ENCODE measurements at places on chromosomes 5 and 9.

DNA sequence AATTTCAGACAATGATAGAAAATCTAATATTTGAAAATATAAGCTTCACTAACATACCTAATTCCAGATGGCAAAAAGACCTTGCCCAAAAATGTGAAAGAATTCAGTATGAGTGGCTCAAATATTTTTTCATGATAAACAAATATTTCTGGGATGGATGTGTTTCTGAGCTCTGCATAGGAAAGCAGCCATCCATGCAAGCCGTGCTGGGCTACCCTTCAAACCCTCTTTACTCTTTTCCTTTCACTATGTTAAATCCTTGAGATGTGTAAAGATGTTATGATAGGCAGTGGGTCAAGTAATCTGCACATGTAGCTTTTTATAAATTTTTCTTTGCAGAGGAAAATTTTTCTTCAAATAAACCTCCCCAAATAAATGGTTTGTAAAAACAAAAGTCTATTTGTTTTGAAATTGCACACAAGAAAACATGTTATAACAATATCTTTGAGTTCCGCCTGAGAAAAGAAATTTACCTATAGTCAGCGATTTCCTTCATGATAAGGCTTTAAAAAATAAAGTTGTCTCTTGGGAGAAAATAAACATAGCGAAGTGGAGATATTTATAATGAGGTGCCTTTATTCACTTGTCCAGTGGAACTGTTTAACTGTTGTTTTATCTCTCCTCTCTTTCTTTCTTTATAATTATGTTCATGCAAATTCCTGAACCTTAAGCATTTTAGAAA, 154.3 kb upstream of the PITX1 start:
- no peak for DNase-seq

DNA sequence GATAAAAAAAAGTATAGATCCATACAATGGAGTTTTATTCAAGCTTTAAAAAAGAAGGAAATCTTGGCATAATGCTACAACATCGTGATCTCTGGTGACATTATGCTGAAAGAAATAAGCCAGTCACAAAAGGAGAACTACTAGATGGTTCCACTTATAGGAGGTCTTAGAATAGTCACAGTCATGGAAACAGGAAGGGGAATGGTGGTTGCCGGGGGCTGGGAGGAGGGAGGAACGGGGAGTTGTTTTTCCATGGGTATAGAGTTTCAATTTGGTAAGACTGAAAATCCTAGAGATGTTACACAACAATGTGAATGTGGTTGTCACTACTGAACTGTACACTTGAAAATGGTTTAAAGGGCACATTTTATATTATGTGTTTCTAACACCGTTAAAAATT, 94.5 kb downstream of the CFAP90 start:
- DNase-seq = no peak

- DNase-seq = no peak
Observed at GRCh38 chr5:131848662-131849061, 51.8 kb upstream of the FNIP1 start.

- no peak for DNase-seq
Observed at GRCh38 chr5:132250547-132250946, 6.9 kb upstream of the PDLIM4 start.

DNA sequence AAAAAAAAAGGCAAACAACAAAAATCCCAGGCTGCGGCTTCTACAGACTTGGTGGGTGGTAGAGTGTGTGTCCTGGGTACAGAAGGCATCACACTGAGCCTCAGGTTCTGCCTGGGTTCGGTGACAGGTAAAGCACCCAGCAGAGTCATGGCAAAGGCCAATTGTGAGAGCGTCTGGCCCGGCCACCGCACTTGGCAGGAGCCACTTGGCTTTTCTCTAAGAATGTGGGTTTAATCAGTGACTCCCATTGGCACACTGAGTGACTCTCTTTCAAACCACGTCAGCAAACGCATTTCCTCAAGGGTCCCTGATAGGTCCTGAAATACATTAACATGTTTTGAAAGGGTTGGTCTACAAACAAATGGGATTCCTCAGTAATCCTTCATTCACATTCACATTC, 17.0 kb downstream of the COL23A1 start:
- no peak for DNase-seq

- no peak for DNase-seq
Observed at GRCh38 chr5:173753307-173754168, 134.6 kb upstream of the CPEB4 start.

DNA sequence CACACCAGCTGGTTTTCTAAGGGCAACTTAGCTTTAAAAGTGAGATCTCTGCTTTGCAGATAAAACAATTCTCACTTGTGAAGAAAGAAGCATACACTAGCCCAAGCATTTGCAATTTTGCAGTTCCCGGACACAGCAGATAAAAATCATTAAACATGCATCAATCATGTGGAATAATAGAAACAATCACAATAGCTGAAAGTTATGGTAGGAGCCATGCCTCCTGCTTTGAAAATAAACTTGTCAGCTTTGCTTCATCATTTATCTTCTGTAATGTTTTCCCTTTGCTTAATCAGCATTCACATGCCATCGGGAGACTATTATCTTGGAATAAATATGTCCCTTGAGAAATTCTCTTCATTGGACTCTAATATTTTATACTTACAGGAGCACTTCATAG, 60.3 kb upstream of the DAB2 start:
- DNase-seq = no peak

GRCh38 chr5:54820346-54821134, 164.9 kb downstream of the ESM1 start:
- DNase-seq = no peak

DNA sequence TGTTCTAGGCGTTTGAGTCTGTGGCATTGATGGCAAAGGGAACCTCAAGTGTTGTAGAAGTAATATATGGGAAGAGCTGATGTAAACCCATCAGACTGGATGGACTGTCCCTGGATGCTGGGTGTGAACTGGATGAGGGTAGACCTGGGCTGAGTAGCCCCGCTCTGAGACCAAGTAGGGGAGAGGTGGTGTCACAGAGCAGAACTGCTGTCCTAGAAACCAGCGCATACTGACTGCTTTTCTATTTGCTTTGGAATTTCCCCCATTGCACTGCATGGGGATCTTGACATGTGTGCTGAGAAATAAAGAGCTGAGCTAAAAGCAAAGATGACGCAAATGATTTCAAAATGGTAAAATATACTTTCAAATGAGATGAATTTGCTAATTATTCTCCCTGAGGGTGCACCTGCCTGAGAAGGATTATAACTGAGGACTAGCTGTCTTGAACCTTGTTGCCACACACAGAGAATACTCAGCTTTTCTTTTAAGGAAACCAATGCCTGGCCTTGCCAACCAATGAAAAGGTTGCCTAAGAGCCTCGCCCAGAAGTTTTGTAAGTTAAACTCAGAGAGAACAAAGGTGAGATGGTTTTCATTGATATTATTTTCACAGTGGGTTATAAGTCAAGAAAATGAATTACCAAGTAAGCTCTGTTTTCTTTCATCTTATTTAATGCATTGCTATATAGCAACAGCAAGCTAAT, 44.8 kb downstream of the NIM1K start:
- no peak for DNase-seq

DNA sequence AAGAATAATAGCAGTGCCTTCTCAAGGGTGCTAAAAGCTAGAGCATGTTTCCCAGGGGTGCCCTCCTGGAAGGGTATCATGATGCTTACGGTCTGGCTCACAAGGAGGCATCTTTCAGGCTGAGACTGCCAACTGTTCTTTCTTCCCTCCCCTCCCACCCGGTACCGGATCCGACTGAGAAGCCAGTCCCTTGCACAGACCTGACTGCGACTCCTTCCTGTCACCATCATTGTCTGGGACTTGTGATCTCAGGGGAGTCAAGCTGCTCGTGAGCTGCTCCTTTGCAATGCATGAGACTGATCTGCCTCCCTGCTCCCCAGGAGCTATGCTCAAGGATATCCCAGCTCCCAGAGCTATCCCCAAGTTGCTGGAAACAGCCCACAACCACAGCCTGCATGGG, 170.8 kb downstream of the GADD45G start:
- DNase-seq = no peak

GRCh38 chr5:116585227-116585626, 10.6 kb upstream of the SEMA6A start:
- DNase-seq = no peak

- no peak for DNase-seq
Observed at GRCh38 chr5:176670449-176670848, 23.2 kb downstream of the TSPAN17 start.

DNA sequence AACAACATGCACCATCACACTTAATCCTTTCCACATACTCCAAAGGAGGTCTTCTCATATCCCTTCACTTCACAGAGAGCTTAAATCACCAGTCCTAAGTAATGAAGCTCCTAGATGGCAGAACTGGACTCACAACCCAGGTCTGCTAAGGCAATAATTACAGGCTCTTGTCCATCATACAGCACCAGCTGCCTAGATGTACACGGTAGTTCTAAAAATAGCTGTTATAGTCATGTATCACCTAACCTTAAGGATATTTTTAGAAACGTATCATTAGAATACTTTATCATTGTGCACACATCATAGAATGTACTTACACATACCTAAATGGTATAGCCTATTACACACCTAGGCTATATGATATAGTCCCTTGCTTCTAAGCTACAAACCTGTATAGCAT, 644.6 kb upstream of the RGMB start:
- no peak for DNase-seq

DNA sequence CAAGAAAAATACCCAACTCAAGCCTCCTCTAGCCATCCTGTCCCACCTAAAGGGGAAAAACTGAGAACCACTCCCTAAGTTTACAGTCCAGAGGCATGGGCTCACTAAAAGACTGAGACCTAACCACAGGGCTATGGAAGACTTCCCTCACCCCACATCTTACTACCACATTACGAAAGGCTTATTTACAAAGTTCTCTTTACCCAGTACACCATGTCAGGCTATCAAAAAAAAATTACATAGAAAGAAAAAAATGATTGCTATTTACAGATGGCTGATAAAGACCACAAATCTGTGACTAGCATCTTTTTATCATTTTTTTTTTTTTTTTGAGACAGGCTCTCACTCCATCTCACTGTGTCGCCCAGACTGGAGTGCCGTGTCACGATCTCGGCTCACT, 69.7 kb upstream of the TNPO1 start:
- no peak for DNase-seq

DNA sequence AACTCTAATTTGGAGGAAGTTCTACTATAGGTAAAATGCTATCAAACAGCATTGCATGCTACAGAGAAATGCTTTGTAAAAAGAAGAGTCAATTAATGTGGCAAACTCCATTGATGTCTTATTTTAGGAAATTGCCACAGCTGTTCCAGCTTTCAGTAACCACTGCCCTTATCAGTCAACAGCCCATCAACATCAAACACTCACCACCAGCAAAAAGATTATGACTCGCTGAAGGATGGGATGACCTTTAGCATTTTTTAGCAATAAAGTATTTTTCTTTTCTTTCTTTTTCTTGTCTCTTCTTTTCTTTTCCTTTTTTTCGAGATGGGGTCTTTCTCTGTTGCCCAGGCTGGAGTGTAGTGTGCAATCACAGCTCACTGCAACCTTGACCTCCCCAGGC, 26.0 kb downstream of the CRHBP start:
- no peak for DNase-seq

GRCh38 chr9:87158765-87159164, 211.5 kb upstream of the GAS1 start:
- DNase-seq = no peak

DNA sequence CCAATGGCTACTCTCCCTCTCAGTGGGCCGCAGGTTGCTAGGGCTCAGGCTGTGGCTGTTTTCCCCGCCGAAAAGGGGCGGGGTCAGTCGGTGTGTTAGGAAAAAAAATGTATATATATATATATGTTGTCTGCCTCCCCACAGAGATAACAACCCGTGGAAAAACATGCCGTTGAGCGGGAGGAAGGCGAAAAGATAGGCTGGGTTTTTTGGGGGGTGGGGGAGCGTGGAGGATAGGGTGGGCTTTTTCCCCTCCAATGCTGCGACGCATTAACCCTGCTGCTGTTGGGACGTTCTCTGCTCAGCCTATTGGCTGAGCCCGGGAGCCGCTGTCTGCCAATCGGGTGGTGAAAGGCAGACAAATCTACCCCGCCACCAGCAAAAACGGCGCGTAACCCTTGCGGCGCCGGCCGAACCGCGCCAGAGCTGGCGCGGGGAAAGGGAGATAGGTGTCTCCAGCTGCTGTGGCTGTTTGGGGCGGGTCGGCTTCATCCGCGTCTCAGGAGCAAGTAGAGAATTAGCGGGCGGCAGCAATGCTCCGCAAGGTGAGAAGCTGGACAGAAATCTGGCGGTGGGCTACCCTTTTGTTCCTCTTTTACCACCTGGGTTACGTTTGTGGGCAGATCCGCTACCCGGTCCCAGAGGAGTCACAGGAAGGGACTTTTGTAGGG, at the start of gene PCDHGC4:
PCDHGC4 (plus strand) TSS at position 390 of the 671 bp plus-strand sequence; CDS start at position 534, 144 bp downstream.
- DNase-seq = no peak

GRCh38 chr5:146426853-146427618, 20.1 kb upstream of the TCERG1 start:
- DNase-seq = peak; percentile 55

GRCh38 chr5:94362857-94363256, 255.5 kb downstream of the KIAA0825 start:
- no peak for DNase-seq

DNA sequence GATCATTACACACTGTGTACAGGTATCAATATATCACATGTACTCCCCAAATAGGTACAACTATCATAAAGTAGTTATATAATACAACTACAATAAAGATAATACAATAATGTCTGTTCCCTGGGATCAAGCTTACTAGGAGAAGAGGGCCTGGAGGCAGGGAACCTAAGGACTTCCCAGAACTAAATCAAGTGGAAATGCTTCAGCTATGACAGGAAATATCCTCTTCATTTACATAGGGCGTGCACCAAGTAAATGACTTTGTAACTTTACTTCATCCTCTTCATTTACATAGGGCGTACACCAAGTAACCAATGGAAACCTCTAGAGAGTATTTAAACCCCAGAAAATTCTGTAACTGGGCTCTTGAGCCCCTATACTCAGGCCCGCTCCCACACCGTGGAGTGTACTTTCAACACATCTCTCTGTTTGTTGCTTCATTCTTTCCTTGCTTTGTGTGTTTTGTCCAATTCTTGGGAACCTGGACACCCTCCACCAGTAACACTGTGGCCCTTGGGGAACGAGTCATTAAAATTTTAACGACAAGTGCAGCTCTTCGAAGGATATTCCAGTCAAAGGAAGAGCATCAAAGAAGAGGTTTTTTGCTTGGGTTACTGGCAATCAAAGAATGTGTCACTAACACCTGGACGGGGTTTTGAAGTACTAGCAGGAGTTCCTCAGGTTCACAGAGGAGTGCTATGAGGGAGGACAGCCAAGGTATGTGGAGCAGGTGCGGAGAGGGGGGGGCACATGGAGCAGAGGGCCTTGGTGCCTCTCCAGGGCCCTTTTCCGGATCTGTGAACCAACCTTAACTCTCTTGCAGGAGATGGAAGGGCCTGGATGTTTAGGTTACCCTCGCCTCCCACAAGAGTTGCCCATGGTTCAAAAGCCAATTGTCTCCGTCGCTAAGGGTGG, 106.6 kb upstream of the DAP start:
- no peak for DNase-seq

- DNase-seq = no peak
Observed at GRCh38 chr5:33808699-33809098, 83.1 kb downstream of the ADAMTS12 start.

- DNase-seq = peak; percentile 96
Observed at GRCh38 chr9:129868872-129869486, 33.7 kb downstream of the USP20 start.

- DNase-seq = no peak
Observed at GRCh38 chr5:135306557-135306956, 92.5 kb downstream of the MACROH2A1 start.
